ENCODE measurements at places on chromosomes 4 and X.

- DNase-seq, result no peak
Observed at GRCh38 chr4:175470131-175470530, 341.9 kb downstream of the GPM6A start.

DNA sequence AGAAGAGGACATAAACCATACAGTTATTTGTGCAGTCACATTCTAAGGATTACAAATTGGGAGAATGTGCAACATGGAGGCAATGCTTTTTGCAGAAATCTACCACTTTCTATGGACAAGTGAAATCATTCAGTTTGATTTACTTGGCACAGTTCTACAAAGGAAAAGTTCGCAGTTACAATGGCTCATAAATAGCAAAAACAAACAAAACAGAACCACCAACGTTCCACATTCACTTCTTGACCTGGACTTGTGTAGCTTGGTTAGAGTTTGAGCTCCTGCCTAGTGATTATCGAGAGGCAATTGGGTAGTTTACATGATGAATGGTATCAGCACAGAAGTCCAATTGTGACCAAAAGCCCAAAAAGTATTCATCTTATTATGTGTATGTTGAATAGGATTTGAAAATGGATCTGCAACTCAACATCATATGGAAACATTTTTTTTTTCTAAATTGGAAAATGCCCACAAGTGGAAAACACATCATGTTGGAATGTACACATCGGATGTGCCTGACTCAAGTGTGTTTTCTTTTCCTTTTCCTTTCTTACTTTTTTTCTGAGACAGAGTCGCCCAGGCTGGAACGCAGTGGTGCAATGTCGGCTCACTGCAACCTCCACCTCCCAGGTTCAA lies 123.8 kb downstream of the LUZP4 start:
- no peak for DNase-seq

GRCh38 chr4:47704693-47705325 lies 133.1 kb downstream of the CORIN start:
- DNase-seq, result no peak

DNA sequence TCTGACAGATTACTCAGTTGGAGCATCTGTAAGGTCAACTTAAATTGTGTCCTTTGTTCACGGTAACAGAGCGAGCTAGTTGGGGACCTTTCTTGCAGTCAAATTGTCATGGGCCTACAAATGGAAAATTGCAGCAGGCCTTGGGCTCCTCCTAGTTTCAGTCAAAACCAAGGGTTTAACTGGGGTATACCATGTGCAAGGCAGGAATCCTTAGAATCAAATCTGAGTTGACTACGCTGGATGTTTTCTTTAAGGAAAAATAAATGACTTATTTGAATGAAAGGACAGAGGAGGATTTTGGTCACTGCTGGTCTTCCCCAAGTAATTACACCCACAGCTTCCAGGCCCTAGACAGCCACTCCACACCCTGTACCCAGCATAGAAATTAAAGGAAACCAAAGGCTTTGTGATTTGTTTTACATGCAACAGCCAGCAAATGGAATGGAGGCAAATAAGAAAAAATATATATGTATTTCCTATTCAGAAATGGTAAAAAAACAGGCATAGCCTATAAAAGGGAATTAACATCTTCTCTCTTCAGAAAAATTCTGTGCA lies 307.1 kb downstream of the LDB2 start:
- no peak for DNase-seq

Data from stimulated activated CD8-positive, alpha-beta memory T cell treated with anti-CD3 and anti-CD28 coated beads, Interleukin-4, amount 100 ng/mL, for 4 hours (primary cell).